ENCODE measurements at places on chromosomes 13 and 19.
A peak's percentile ranks its signal among the peaks of the same experiment; 100 is the strongest.

DNA sequence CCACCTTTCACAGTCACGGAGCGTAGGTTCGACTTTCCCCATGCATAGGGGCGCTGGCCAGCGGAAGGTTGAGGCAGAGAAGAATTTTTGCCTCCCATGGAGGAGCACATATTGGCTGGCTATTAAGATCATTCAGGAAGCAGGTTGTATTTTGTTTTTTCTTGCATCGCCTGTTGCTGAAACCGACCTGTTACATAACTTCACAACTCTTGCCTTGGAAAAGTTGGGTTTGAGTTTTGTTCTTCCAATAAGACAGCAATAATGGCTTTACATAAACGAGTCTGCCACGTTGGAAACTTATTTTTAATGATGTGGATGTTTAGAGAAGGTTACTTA, 1.4 kb downstream of the UPF1 start:
- peak; percentile 20 for DNase-seq

- no peak for DNase-seq
Observed at GRCh38 chr13:50573066-50573465, 270.4 kb downstream of the DLEU7 start.

GRCh38 chr19:11007962-11008532, 47.2 kb downstream of the SMARCA4 start:
- DNase-seq = no peak

DNA sequence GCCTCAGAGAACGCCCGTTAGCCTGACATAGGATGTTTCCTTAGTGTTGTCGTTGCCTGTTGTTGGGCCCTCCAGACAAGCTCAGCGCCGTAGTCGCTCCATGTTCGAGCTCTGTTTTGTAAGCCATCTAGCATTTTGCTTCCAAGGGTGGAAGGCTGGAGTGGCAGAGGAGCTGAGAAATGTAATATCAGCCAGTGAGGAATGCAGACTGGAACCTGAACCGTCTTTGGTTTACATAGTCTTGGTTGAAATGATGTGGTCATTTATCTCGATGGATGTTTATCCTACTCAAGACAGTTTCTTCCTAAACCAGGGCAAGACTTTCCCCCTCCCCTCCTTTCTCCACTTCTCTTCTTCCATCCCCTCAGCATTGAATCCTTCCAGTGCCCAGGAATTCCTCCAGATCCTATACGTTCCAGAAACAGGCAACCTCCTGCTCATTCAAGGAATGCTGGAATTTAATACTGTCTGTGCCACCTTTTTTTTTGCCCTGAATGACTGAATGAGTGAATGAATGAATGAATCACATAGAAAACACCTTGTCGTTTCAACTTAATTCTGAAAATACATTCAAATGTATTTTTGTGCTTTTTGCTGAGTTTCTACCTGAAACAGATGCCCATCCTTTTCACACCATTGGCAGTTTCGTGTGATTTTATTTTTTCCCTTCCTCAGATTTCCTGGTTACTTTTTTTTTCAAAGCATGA, 109.5 kb upstream of the MBNL2 start:
- DNase-seq = no peak

DNA sequence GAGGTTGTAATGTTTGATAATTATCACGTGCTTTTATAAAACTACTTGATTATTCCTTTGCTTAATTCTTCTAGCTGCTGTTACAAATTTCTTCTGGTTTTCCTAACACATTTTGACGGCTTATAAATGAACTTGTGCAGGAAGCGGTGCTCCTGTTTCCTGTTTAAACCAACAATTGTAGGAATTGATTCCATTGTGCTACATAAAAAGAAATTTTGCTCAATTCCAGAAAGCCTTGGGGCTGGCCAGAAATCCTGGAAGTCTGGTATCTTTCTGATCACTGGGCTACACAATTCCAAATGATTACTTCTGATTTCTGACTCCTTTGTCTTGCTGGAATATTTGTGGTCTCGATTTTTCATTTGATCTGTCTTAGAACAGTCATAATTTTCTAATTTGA, 14.9 kb downstream of the RFC3 start:
- DNase-seq = no peak

- DNase-seq = peak; percentile 40
Observed at GRCh38 chr13:97798836-97799235, 154.6 kb upstream of the IPO5 start.

DNA sequence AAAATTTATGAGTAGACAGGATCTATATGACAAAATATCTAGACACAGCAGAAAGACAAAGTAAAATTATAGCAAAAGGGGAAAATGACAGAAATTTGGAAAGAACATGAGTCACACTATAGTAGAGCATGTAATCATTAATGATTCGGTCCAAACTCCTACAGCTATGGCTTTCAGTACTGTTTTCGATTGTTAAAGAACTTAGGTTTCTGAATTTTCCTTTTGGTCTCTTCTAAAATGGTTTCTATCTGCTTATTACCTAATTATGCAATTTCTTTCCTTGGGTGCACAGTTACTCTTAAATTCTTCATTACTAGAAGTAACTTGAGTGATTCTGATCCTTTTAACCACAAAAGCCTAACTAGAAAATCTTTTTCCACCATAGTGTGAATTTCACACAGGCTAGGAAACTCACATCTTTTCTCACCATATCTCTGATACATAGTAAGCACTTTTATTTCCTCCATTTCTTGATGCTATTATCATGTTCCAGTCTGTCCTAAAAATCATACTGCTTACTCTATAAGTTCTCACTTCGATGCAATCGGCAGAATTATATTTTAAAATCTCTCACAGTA, 1101.4 kb downstream of the PCDH9 start:
- DNase-seq = no peak

GRCh38 chr19:55663846-55664536, 9.2 kb downstream of the U2AF2 start:
- DNase-seq = no peak

DNA sequence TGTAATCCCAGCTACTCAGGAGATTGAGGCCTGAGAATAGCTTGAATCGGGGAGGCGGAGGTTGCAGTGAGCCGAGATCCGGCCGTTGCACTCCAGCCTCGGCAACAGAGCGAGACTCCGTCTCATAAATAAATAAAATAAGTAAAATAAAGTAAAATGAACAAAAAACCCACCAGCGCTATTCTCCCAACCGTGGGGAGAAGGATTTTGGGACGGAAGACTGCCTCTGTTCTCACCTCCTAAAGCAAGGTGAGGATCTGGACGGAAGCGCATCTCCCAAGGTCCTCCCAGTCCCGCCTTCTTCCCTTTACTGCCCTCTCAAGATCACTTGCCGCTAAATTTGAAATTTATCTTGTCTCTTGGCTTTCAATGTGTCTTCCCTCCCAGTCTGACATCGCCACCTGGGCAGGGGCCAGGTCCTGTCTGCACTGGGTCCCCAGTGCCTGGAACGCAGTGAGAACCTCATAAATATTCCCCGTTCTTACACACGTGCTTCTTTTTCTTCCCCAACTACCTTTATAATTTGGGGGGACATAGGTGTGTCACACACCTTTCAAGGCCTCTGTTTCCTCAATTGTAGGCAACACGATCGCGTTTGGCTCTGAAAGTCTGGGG, 1.2 kb upstream of the DNAJB1 start:
- no peak for DNase-seq

DNA sequence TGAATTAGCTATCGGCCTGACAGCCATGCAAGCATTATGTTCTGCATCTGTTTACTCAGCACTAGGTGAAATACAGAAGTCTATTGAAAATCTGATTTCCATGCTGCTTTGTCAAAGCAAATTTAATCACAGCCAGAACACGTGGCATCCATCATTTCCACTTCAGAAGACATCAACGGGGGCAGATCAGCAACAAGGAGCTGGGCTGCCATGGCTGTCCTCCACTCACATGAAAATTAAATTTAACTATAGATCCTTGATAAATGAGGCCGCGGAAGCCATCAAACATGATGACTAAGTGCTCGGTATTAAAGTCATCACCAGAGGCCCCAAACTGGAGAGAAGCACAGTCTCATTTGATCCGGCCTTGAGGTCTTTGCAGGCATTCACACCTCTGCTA, 443.5 kb downstream of the HS6ST3 start:
- no peak for DNase-seq

DNA sequence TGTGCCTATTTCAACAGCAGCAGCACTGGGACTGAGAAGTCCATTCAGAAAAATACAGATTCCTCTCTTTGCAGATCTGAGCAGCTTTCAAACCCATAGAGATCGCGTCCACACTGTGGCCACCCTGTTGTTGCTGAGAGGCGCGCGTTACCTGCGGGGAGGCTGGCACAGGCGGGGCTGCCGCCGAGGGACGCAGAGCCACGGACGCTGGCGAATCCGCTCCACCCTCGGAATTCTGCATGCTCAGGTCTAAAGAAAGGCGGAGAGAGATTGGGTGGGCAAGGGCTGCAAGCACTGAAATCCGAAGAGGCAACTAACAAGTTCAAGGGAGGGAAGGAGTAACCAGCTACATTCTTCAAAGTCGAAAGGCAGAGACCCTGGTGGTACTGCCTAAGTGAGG, 63.0 kb downstream of the RFX2 start:
- DNase-seq = no peak

DNA sequence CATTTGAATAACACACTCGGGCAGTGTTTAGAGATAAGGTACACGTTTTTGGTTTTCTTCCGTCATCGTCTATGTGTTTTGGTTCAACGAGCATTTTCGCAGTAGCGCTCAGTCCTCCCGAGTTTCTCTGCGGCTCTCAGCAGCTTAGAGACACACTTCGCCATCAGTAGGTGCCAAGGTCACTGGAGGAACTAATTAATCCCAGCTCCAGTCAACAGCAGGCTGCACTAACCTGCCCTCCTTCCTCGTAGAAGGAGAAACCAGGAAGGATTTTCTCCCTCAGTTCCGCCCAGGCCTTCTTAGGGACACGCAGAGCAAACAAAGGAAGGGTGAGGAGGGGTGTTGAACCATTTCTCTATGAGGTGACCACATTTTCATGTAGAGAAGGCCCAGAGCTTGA, 12.6 kb downstream of the MBNL2 start:
- no peak for DNase-seq

- DNase-seq = no peak
Observed at GRCh38 chr19:8144273-8144995, 5.0 kb downstream of the FBN3 start.

- no peak for DNase-seq
Observed at GRCh38 chr13:91934354-91934753, 535.9 kb downstream of the GPC5 start.

DNA sequence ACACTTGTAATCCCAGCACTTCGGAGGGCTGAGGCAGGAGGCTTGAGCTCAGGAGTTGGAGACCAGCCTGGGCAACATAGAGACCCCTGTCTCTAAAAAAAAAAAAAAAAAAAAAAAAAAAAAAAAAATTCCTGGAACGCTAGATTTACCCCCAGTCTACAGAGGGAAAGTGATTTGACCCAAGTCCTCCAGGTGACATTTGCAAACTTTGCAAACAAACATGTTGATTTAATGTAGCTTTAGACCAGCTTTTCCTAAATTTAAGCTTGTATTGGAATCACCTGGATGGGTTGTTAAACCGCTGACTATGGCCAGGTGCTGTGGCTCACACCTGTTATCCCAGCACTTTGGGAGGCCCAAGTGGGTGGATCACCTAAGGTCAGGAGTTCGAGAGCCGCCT, 8.4 kb downstream of the CPT1C start:
- no peak for DNase-seq

DNA sequence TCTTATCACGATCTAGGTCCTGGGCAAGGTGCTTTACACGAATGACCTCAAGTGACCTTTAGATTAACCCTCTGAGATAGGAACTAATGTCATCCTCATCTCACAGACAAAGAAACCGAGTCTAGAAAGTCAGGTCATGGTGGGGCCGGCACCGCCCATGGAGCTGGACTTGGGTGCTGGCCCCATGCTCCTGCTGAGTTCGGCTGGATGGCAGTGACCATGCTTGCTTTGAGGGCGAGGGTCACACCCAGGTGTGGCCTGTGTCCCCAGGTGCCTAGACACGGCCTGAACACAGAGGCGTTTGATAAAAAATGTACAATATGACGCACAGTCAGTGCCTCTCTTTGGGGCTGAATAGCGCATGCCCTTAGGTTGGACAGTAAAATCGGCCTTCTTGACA, 26.8 kb downstream of the COL4A2 start:
- no peak for DNase-seq

GRCh38 chr13:111488486-111489132, 168.2 kb downstream of the TEX29 start:
- no peak for DNase-seq

DNA sequence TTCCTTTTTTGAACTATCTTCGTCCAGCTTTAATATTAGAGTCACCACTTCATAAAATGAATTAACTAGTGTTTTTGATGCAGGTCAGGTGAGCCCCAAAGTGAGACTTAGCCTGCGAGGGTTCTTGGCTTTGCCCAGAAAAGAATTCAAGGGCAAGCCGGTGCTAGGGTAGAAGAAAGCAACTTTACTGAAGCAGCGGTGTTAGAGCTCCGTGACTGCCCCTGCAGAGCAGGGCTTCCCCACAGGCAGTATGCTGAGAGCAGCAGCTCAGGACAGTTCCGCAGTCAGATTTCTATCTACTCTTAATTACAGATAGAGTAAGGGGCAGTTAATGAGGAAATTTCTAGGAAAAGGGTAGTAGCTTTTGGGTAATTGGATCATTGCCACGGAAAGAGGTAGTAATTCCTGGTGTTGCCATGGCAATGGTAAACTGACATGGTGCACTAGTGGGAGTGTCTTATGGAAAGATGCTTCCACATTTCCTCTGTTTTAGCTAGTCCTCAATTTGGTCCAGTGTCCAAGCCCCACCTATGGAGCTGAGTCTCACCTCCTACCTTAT, 432.2 kb upstream of the ZNF507 start:
- no peak for DNase-seq

GRCh38 chr19:1766800-1767352, 13.6 kb downstream of the ONECUT3 start:
- DNase-seq = no peak

GRCh38 chr19:18477974-18478373, 40.0 kb upstream of the ISYNA1 start:
- no peak for DNase-seq

DNA sequence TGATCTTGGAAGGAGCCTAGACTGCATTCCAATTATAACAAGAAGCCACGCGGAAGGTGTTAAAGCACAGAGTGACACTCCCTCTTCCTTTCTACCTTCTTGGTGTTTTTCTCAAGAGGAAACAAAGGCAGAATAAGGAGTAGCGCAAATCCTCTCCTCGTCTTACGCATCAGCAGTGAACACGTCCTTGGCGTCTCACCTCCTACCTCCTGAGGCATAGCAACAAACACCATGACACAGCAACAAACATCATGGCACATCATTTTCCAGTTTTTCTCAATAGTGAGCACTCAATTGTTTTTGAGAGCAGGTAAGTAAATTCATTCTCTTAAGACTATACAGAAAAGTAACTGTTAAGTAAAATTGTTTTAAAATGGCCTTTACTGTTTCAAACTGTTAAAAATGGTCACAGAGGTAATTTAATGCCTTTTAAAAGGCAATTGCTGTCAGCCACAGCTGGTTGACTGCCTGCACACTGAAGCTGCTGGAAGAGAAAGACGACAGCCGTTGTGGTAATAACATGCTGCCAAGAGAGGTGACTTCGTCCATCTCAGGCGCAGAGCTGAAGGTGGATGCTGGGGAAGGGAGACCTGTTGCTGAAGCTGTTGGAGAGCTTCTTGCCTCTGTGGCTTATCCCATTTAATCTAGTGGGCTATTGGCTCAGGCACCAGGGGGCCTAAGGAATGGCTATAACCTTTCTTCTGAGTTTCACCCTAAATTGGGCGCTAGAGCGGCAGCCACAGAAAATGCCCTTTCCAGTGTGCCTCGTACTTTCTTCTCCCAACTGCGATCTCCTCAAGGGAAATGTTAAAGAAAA, 703.7 kb downstream of the UQCRFS1 start:
- no peak for DNase-seq

GRCh38 chr19:55324662-55325061, 479 bp downstream of the TMEM150B start:
- DNase-seq = no peak
